ENCODE measurements at places on chromosomes 7 and 10. TPM values are rescaled to one million over a fixed set of nuclear protein-coding genes. Genes with fewer than 3 reads are reported as not detected.

DNA sequence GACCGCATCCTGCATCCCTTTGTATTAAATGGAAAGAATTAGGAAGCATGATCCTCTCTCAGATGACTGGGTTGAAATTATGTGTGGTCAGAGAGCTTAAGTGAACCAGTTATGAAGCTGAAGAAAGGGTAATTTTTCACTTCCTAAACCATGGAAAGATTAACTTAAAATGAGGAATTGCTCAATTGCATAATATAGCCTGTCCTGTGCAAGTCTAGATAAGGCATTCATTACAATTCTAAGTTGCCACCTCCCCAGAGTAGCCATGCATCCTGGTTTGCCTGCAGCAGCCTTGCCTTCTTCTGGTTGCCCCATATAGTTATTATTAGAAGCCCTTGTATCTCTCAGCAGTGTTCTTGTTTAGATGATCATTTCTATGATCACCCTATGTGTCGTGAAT lies 45.3 kb downstream of the STARD3NL start:
- no peak overlapping the region for H3K4me3 ChIP-seq
- no peaks in the 10 kb centered on the region for H3K4me1 ChIP-seq
- no peaks in the 10 kb centered on the region for H3K27me3 ChIP-seq
- peaks cover 7% of the 10 kb centered on the region for H3K36me3 ChIP-seq

DNA sequence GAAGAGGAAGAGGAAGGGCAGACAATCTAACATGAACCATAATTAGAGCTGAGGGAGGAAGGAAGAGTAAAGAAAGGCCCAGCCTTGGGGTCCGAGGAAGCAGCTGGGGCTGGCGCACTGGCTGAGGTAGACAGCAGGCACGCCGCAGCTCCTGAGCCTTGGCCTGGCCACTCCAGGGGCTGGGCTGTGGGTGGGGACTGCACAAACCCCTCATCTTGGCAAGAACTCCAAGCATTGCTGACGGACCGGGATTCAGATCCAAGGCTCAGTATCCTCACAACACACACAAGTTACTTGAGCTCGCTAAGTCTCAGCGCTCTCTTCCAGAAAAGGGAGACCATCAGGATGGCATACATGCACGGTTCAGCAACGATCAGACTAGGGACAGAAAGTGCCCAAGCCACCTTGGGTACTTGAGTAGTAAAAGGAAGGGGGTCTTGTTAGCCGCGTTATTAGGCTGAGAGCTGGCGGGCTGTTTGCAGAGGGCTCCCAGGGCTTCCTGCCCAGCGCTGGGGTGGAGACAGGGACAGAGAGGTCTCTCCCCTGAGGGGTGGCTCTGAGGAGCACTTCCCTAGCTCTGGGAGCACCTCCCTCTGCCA lies 4.5 kb downstream of the TNS3 start:
- H3K27ac ChIP-seq = no peak overlapping the region
- no peak overlapping the region for H3K4me3 ChIP-seq
- no peaks in the 10 kb centered on the region for H3K27me3 ChIP-seq
- H3K36me3 ChIP-seq = no peaks in the 10 kb centered on the region
- H3K4me1 ChIP-seq = no peaks in the 10 kb centered on the region

- no peaks in the 10 kb centered on the region for H3K27me3 ChIP-seq
- no peak for DNase-seq
- H3K4me1 ChIP-seq = peaks cover 14% of the 10 kb centered on the region
These were observed 8.0 kb downstream of the GET4 start for GRCh38 chr7:884191-885003.

DNA sequence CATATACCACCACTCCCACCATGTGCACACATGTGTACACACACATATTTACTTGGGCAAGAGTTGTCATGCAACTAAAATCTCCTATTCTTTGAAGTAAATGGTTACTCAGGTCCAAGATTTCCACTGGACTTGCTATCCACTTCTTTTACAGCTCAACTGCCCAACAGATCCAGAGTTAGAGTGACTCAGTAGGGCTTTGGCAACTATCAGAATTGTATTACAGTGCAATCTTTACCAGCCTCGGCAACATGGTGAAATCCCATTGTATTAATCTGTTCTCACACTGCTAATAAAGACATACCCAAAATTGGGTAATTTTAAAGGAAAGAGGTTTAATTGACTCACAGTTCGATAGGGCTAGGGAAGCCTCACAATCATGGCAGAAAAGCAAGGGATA lies 51.9 kb upstream of the ABLIM1 start:
- H3K36me3 ChIP-seq = no peaks in the 10 kb centered on the region
- no peak overlapping the region for H3K4me3 ChIP-seq
- H3K4me1 ChIP-seq = peaks cover 28% of the 10 kb centered on the region

DNA sequence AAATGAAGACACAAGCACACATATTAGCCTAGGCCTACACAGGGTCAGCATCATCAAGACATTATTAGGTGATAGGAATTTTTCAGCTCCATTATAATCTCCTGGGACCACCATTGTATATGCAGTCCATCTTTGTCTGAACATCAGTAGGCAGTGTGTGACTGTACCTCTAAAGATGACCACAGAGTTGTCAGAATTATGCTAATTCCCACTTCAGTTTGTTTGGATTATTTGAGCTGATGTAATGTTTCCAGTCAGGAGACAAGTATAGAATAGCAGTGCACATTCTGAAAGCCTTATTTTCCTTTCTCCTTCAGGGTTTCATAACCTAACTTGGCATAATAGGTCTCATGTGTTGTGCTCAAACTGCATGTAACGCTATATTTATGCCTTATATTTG lies 306.4 kb downstream of the NXPH1 start:
- H3K4me3 ChIP-seq = no peak overlapping the region
- no peaks in the 10 kb centered on the region for H3K36me3 ChIP-seq
- DNase-seq = no peak
- H3K27ac ChIP-seq = no peak overlapping the region

GRCh38 chr7:42627626-42628025 lies 284.2 kb downstream of the C7orf25 start:
- no peak for DNase-seq
- H3K4me1 ChIP-seq = no peaks in the 10 kb centered on the region
- H3K36me3 ChIP-seq = no peaks in the 10 kb centered on the region

DNA sequence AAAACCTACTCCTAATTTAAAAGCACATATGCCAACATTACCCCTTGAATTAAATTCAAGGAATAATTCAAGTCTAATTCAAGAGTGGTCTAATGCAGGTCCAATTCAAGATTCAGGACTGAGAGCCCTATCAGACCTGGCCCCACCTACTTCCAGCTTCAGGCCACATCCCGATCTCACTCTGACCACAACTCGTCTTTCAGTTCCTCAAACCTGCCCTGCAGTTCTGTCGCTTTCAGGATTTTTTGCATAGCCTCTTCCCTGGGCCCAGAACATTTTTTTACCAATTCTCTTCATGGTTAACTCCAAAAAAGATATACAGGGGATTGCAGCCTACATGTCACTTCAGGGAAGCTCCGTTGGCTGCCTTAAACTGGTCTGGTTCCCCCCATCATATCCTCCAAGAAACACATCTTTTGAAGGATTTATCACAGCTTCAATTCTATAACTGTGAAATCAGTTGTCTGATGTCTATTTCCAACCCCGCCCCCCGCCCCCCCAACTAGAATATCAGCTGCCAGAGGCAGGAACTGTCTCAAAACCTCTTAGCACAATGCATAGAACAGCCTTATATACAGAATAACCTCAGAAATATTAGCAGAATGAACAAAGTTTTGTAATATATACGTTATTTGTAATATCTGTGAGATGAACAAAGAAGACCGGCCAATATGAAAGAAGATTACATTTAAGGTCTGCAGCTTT lies 20.8 kb downstream of the CCDC6 start:
- H3K27ac ChIP-seq = no peak overlapping the region
- H3K36me3 ChIP-seq = peaks cover 5% of the 10 kb centered on the region
- H3K4me3 ChIP-seq = no peak overlapping the region
- H3K27me3 ChIP-seq = no peaks in the 10 kb centered on the region
- no peak for DNase-seq
- H3K4me1 ChIP-seq = peaks cover 4% of the 10 kb centered on the region

DNA sequence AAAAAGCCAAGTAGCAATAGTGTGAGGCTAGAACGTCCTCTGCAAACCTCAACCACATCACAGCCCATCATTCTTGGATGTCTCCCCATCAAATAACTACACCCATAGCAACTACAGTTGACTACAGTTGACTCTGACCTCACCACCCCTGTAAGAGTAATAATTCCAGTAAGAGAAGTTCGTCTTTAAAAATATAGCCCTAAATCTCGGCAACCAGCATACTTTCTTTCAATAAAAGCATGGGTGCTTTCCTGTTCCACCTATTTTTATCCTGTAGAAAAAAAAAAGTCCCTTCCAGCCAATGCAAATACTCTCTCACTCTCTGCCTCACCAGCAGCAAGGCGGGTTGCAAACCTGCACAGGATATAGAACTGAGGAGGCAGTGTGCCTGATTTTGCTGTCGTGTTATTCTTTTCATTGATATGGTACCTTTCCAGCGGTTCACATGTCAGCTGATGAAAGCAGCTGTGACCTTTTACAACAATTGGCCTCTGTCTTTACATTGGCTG lies 187.5 kb upstream of the NFE2L3 start:
- no peaks in the 10 kb centered on the region for H3K36me3 ChIP-seq
- no peak overlapping the region for H3K27ac ChIP-seq
- H3K27me3 ChIP-seq = no peaks in the 10 kb centered on the region
- no peaks in the 10 kb centered on the region for H3K4me1 ChIP-seq

DNA sequence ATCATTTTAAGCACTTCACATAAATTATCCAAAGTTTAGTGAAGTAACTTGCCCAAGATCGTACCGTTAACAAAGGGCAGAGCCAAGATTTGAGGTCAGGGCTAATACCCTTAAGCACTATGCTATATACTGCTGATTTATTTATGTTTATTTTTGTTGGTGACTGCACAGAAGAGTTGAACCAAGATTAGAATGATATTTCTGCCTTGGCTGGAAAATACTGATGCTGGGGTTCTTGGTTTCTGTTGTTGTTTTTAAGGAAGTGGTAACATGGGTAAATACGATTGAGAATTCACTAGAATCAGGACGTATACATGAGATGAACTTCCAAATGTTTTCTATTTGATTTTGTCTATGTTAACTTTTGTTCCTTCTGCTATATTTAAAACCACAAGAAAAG lies 9.3 kb downstream of the ADD3 start:
- no peaks in the 10 kb centered on the region for H3K36me3 ChIP-seq
- DNase-seq = no peak
- no peak overlapping the region for H3K4me3 ChIP-seq
- H3K4me1 ChIP-seq = no peaks in the 10 kb centered on the region
- H3K27ac ChIP-seq = peak overlapping the region; percentile 9
- H3K27me3 ChIP-seq = no peaks in the 10 kb centered on the region

- peaks cover 4% of the 10 kb centered on the region for H3K4me1 ChIP-seq
- H3K36me3 ChIP-seq = no peaks in the 10 kb centered on the region
- no peak overlapping the region for H3K4me3 ChIP-seq
- no peak overlapping the region for H3K27ac ChIP-seq
These were observed 66.4 kb downstream of the RAMP3 start for GRCh38 chr7:45223728-45224630.

GRCh38 chr10:91190388-91190870 lies 30.0 kb upstream of the PCGF5 start:
- no peaks in the 10 kb centered on the region for H3K27me3 ChIP-seq
- DNase-seq = no peak
- H3K4me3 ChIP-seq = no peak overlapping the region
- no peaks in the 10 kb centered on the region for H3K36me3 ChIP-seq

DNA sequence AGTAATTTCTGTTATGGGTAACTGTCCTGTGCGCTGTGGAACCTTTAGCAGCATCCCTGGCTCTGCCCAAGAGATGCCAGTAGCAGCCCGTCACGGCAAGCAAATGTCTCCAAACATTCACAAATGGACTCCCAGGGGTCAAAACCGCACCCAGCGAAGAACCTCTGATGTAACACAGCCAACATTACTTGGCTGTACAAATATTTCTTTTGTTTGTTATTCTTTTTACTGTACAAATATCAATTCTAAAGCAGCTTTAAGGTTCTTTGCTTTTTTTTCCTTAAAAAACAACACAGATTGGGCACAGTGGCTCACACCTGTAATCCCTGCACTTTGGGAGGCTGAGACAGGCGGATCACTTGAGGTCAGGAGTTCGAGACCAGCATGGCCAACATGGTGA lies 182.5 kb downstream of the KMT2E start:
- no peak for DNase-seq
- H3K4me3 ChIP-seq = no peak overlapping the region
- no peak overlapping the region for H3K27ac ChIP-seq
- H3K36me3 ChIP-seq = peaks cover 5% of the 10 kb centered on the region
- H3K27me3 ChIP-seq = no peaks in the 10 kb centered on the region

DNA sequence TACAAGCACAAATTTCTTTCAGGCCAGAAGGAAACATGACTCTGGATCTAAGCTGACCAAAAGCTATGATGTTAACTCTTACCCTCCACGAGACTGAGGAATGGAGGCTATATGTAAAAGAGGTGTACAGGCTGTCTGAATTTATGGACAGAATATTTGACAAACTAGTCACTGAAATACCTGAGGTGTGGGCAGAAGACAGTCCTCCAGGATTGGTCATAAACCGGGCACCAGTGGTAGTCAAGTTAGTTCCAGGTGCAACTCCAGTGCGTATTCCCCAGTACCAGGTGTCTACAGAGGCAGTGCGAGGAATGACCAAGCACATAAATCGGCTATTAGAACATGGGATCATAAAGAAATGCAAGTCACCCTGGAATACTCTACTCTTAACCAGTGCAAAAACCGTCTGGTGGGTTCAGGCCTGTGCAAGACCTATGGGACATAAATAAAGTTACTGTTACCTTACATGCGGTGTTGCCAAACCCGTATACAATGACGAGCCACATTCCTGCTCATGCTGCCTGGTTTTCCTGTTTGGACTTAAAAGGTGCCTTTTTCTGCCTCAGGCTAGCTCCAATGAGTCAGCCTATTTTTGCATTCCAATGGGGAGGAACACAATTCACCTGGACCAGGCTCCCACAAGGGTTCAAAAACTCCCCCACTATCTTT lies 6.7 kb upstream of the CYREN start:
- H3K4me1 ChIP-seq = no peaks in the 10 kb centered on the region
- peaks cover 7% of the 10 kb centered on the region for H3K36me3 ChIP-seq
- no peak overlapping the region for H3K4me3 ChIP-seq
- DNase-seq = no peak

GRCh38 chr10:72782649-72783330 lies 90.8 kb downstream of the MCU start:
- peaks cover 9% of the 10 kb centered on the region for H3K4me1 ChIP-seq
- no peak overlapping the region for H3K27ac ChIP-seq
- no peak overlapping the region for H3K4me3 ChIP-seq
- DNase-seq = no peak
- H3K36me3 ChIP-seq = no peaks in the 10 kb centered on the region

GRCh38 chr10:72605122-72605521 lies 20.8 kb downstream of the MICU1 start:
- H3K36me3 ChIP-seq = no peaks in the 10 kb centered on the region
- no peak overlapping the region for H3K27ac ChIP-seq
- no peak overlapping the region for H3K4me3 ChIP-seq
- peak; percentile 15 for DNase-seq
- H3K4me1 ChIP-seq = no peaks in the 10 kb centered on the region

GRCh38 chr7:78033410-78033809 lies 234.8 kb downstream of the PHTF2 start:
- H3K36me3 ChIP-seq = no peaks in the 10 kb centered on the region
- no peak overlapping the region for H3K27ac ChIP-seq
- no peak for DNase-seq
- no peaks in the 10 kb centered on the region for H3K4me1 ChIP-seq

PRPS1L1 gene
- total RNA-seq = not detected

UPK3B gene
- total RNA-seq = 12.4 TPM

HELLS gene
- 15.1 TPM for total RNA-seq

SYT15 gene
- 24.8 TPM for total RNA-seq

SKAP2 gene
- 37.7 TPM for total RNA-seq

SORCS1 gene
- 3.5 TPM for total RNA-seq

CUBN gene
- 5.1 TPM for total RNA-seq

CNNM1 gene
- total RNA-seq = 0.23 TPM

Measured in lung (tissue), 17 donors.